ENCODE measurements at places on chromosomes 5 and 9.

DNA sequence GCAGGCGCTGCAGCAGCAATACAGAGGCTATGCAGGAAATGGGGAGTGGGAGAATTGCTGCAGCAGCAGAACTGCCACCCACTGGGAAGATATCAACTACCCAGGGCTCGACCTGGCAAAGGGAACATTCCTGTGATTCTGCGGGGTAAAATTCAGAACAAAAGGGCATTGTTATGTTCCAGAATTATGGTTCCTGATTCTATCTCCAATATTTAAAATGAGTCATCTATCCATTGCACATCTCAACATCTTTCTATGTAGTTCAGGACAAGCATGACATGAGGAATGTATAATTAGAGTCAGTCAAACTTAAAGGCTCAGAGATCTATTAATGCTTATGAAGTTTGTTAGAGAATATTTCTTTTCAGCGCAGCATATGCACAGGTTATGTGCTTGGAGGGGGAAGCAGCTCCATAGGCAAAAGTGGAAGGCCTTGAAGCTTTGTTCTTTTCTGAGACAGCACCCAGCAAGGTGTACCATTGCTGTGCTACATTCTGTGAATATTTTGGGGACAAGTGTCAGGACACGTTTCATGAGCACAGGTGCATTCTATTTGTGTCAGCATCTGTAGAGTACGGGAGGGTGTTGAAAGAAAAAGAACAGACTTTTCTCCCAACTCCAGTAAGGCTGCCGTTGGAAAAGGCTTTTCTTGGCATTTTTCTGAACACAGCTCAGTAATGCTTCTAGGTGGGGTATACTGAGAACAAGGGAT lies 395.6 kb upstream of the MPDZ start:
- no peak for DNase-seq

DNA sequence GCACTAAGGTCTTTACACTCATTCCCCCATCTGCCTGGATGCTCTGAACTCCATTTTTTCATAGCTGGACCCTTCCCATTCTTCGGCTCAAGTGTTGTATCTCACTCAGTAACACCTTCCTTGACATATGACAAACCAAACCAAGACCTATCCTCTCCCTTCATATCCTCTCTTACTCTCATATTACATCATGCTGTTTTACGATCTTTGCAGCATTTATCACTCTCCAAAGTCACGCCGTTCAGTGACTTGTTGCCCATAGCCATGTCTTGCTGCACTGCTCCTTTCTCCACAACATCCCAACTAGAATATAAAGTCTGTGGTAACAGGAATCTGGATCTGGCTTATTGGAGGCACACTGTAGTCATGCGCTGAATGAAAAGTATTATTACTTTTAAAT lies 923.6 kb upstream of the DMAC1 start:
- no peak for DNase-seq

- no peak for DNase-seq
Measured at GRCh38 chr9:77531400-77531799, 116.7 kb downstream of the GNA14 start.

GRCh38 chr5:5025098-5025773 lies 114.9 kb upstream of the ADAMTS16 start:
- no peak for DNase-seq

- DNase-seq: no peak
Measured at GRCh38 chr9:127222388-127223095, 42.0 kb upstream of the GARNL3 start.

- no peak for DNase-seq
Measured at GRCh38 chr5:78504704-78505677, 143.6 kb downstream of the LHFPL2 start.

GRCh38 chr9:109441296-109441695 lies 56.8 kb downstream of the PTPN3 start:
- no peak for DNase-seq

- no peak for DNase-seq
Measured at GRCh38 chr5:123482258-123482657, 29.7 kb upstream of the CSNK1G3 start.

- DNase-seq: no peak
Measured at GRCh38 chr5:54263447-54263846, 46.9 kb downstream of the ARL15 start.

DNA sequence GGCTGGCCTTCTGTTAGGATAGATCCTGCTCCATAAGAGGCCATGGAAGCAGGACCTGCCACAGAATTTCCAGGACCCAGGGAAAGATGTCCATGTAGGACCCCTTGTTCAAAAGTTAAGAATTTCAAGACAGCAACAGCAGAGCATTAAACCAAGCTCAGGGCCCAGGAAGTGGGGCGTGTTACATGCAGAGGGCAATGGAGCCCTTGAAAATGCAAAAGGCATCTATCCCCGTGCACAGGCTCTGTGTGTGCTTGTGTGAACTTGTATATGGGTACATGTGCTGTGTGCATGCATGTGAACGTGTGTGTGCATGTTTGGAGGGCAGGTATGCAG lies 14.4 kb upstream of the NKD2 start:
- no peak for DNase-seq

- peak; percentile 29 for DNase-seq
Measured at GRCh38 chr5:54867310-54867944, 118.0 kb downstream of the ESM1 start.

DNA sequence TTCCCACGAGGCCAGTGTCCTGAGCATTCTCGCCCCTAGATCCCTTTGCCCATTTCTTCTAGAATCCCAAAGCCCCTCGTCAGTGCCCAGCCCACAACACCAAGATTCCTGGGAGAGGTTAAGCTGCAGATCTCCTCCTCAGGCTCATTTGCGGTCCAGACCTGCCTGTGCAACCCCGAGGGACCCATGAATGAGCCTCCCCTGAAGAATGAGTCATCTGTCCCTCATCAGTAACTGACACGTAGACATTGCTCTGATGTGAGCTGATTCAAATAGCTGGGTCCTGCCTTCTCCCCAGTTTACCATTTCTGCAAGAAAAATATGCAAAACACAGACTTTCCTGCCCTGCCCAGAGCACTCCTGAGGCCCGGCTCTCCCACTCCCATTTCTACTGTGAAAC lies 92.8 kb downstream of the ADCY2 start:
- no peak for DNase-seq

DNA sequence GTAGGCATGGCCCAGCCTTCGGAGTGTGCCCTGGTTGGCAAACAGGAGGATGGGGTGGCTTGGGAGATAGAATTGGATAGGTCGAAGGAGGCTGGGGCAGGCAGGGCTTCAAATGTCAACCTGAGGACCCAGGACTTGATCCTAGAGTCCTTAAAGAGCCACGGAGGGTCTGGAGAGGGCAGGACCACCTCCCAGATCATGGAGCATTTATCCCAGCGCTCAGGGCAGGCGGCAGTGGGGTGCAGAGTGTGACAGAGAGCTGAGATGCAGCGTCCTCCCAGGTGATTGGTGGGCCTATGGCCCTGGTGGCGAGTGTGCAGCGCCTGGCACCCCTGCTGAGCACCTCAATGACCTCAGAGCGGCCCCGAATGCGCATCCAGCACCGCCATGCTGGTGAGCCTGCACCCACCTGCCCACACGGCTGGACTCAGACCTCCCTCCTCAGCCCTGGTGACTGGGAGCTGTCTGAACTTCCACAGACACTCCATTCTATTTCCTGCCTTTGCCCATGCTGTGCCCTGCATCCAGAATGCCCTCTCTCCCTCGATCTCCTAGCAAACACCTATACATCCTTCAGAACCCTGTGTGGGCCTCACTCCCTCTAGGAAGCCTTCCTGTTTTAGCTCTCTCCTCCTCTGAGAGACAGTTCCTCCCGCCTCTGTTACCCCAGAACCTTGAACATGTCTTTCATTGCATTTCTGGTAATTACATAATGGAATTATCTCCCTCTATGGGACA lies 6.3 kb downstream of the ADGRD2 start:
- DNase-seq: no peak

GRCh38 chr9:33785914-33786313 lies 9.4 kb upstream of the PRSS3 start:
- DNase-seq: no peak

DNA sequence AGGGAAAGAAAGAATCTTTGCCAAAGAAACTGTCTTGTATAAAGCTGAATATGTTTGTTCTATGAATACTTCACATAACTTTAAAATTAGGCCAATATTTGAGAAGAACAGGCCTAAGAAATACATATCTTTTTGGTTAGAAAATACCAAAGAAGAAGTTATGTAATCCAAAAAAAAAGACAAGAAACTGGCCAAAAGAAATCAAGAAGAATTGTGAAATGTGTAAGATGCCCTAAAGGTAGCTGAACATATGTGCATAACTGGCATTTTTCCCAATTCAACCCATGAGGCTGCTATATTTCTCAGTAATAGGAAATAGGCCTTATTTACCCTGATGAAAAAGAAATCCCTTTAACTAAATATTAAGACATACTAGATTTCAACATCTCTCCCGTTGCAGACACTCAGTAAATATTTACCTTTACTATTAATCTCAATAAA lies 290.0 kb downstream of the CETN3 start:
- DNase-seq: no peak
